ENCODE measurements at places on chromosomes 5 and 9. TPM values are rescaled to one million over a fixed set of nuclear protein-coding genes. Genes with fewer than 3 reads are reported as not detected.

PCDHGA12 gene
- total RNA-seq = 7.0 TPM

PCDHA9 gene
- not detected for total RNA-seq

AOPEP gene
- total RNA-seq = 101 TPM

CDKN2AIPNL gene
- total RNA-seq = 18.9 TPM

SLC36A3 gene
- total RNA-seq = not detected

ASTN2 gene
- 0.97 TPM for total RNA-seq

GDF9 gene
- 0.42 TPM for total RNA-seq

DNA sequence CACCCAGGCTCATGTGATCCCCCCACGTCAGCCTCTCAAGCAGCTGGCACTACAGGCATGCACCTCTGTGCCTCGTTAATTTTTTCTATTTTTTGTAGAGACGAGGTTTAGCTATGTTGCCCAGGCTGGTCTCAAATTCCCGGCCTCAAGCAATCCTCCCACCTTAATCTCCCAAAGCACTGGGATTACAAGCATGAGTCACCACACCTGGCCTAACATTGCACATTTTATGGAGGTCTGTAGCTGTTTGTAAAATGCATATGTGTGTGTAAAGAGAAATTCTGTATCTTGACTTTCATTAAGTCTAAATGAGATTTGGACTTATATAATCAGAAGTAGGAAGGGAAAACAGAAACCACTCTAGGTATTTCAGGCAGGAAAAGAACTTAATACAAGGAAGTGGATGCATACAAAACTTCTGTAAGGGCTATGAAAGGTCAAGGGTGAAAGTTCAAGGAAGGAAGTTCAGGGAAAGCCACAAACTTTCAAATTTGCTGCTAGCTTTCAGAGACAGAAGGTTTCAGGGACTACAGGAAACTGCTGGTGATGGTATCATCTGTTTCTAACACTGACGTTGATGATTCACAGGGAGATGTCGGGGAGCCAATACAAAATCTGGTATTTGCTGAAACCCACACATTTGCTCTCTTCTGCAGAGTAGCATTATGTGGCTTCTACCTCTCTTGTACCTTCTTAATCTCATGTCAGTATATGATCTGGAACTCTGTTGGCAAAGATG, 209.4 kb downstream of the PIK3R1 start:
- DNase-seq = no peak

GRCh38 chr5:36535378-36535777, 71.0 kb upstream of the SLC1A3 start:
- no peak for DNase-seq

DNA sequence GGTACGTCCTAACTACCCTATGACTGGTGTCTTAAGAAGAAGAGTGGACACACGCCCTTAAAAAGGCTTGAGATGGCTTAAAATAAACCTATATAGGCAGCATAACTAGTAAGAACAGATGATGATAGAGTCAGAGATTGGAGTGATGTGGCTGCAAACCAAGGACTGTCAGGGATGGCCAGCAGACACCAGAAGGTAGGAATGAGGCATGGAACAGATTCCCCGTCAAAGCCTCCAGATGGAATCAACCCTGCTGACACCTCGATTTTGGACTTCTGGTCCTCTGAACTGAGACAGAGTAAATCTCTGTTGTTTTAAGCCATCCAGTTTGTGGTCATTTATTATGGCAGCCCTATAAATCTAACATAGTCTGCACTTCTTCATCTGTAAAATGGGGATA, 7.4 kb downstream of the TMOD1 start:
- DNase-seq = no peak

DNA sequence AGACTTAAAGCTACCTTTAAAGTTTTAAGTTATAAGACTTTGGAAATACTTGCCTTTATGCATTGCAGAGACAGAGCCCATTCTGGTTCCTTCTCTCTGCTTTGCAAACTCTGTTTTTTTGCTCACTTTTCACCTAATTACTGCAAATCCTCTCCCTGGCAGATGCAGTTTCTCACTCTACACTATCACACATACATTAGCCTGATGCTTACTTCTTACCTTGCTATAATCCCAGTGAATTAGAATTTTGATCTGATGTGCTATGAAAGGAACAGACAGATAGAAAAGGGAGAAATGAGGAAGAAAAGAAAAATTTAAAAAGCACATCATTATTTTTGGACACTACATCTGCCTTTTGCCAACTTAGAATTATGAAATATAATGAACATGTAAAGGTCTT, 489.5 kb upstream of the EDIL3 start:
- no peak for DNase-seq

- DNase-seq = no peak
Measured at GRCh38 chr9:130824643-130825350, 10.3 kb upstream of the ABL1 start.

DNA sequence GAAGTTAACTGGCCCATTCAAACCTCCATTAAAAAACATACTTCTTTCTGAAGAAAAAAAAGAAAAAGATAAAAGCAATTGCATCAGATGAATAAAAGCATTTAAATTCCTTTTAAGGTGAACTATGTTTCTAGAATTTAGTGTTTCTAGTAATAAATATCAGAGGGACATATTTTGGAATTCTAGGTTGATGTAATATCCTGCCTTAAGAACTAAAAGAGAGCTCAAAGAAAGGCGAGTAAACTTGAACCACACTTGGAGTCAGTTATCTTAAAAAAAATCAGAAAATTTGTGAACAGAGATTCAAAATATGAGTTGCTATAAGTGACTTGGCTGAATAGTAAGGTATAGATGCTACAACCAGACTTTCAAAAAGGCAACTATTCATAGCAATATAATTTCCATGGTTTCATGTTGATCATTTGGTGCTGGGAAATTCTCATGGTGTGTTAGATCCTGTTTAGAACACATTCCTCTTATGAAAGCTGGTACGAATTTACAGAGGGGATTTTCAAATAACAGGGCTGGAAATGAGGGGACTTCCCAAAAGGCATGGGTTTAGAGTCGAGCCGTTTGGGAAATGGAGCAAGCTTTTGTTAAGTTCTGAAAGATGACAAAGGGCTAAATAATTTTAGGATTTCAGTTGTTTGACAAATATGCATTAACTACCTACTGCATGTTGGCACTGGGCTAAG, 37.6 kb upstream of the RAI14 start:
- DNase-seq = no peak

DNA sequence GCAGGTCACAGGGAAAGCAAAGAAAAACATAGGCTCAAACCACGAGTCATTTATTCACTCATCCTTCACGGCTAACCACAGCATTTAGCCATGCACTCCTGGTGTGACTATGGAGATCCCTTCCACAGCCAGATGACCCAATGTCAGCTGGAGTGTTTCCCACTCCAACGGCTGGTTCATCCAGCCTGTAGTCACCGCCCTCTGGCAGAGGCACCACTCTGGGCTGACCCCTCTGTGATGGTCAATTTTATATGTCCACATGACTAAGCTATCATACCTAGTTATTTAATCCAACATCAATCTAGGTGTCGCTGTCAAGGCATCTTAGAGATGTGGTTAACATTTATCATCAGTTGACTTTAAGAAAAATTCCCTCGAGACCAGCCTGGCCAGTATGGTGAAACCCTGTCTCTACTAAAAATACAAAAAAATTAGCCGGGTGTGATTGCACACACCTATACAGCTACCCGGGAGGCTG, 9.5 kb upstream of the PHF19 start:
- no peak for DNase-seq

DNA sequence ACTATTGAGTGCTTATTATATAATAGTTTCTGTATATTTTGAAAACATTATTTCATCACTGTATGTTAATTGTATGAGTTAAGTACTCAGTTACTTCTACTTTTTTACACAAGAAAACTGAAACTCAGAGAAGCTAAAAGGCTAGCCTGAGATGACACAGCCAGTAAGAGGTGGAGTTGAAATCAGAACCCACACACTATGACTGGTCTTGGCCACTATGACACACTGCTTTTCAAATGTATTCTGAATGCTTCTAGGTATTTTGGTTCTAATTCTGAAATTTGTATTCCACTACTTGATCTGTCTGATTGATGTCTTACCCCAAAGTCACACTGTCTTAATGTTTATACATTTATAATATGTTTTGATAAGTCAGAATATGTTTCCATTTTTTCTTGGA, 181.8 kb downstream of the ZDHHC21 start:
- DNase-seq = no peak

DNA sequence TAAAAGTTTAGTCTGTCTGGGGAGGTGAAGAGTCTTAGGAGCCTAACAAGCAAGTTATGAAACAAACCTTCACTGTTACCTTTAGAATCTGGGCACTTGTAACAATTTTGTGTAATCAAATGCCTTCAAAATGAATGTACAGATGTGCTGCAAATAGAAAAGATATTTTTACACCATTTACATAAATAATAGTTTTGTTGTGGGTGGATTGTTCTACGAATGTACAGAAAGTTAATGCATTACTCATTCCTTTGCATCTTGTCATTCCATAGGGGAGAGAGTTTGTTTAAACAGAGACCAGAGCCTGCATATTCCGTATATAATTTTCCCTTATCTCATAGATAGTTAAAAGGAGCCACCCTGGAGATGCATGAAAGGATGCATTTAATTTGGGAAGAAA, 576.9 kb upstream of the SGCD start:
- DNase-seq = no peak

DNA sequence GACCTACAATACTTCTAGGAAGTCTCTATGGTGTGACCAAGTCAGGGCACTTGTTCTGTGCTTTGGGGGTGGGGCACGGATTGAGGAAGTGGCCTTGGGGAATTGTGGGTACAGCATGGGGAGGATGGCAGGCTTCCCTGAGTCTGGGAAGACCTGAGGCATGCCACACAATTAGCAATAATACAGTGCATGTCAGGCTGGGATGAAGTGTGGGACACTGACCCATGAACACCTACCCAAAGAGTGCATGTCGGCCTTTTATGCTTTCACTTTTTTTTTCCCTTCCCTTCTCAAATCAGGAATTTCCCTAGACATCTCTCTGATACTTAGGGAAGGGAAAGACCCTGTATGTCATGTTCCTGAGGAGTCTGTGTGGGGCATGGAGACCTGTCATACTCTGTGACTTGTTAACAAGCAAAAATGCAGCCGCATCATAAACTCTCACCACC, 146.4 kb downstream of the PALM2AKAP2 start:
- no peak for DNase-seq

DNA sequence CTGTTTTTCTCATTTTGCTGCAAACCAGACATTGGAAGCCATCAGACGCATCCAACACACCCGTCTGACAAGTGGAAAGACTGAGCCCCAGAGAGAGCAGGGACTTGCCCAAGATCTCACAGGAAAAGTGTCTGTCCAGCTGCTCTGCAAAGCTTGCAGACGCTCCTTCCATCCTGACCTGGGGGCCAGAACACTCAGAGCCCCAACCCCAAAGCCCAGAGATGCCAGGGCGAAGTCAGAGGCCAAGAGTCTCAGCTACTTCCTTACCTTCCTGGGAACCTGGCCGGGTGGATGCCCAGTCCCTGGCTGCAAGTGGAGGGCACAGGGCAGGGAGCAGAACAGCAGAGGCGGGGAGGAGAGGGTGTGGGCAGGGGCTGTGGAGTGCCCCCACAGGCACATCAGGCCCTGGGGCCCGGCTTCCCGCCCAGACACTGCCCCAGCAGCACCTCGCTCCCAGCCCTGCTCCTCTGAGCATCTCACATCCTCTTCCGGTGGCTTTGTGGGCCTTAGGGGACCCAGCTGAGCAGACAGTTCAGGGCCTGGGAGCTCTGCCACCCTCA, 9.7 kb upstream of the RALGDS start:
- no peak for DNase-seq

DNA sequence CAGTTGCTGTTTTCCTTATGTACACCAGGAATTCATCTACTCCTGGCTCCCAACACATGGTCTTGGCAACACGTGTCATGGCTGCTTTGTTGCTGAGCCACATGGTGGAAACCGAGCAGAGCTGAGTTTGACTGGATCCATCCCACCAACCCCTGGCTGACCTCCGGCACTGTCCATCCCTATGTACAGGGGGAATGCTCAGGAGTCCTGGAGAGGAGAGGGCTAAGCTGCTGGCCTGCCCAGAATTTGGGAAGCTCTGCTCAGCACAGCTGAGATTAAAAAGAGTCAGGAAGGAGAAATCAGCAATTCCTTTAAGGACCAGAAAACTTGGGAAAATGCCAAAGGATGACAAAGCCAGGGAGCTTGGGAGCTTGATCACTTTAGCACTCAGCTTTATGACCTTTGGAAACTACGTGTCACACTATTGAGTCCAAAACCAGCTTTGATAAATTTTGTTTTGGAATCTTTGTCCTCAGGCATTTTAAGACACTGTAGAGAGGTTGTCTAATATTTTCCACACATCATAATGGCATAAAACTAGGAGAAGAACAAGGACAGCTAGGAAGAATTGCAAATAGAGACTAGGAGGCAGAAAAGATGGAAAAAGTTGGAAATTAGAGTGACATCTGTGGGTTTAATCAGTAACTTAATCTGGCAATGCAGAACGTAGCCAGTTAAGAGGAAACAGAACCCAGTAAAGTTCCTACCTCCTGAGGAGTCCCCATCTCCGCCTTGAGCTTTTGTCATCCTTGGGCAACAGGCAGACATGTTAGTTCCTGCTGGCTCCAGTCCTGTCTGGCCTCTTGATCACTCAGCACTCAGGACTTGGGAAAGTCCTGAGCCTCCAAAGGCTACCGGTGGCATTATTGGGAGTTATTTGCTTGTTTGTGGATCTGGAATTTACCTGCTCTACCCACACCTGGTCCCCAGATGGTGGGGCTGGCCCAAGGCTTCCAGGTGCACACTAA, 62.5 kb upstream of the PLPP1 start:
- peak; percentile 67 for DNase-seq

- DNase-seq = peak; percentile 77
Measured at GRCh38 chr9:135524130-135524861, 3.1 kb downstream of the LCN1 start.

GRCh38 chr9:132160802-132161742, 786 bp upstream of the NTNG2 start:
- peak; percentile 28 for DNase-seq

- no peak for DNase-seq
Measured at GRCh38 chr5:73550016-73550415, 15.4 kb downstream of the ANKRA2 start.

All from lower leg skin (tissue), 4 donors.